ENCODE measurements at places on chromosomes 6 and 20.

GRCh38 chr6:123972600-123973294 lies 169.1 kb downstream of the NKAIN2 start:
- DNase-seq, result no peak

DNA sequence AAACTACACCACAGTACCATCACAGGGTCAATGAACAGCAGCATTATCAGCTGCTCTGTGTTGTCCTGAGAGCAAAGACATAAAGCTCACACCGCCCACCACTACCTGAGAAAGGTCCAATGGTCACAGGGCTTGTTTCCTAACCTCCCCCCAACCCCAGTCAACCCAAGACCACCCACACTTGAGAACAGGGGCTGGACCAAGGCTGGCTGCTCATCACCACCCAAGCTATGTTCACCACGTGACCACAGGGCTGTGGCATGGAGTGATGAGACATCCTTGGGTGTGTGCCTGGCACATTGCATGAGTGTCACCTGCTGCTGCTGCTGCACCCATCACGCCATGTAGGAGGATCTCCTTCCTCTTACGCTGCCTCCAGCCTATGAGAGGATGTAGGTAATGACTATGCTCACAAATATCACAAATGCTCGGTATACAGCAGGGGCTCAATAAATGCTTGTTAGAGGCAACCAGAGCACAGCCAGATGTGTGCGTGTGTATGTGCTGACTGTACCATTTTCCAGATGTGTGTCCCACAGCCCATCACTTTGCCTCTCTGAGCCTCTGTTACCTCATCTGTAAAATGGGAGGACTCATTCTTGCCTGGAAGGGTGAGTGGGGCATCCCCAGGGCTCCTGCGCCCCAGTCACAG lies 23.3 kb upstream of the SIRPA start:
- DNase-seq, result no peak

DNA sequence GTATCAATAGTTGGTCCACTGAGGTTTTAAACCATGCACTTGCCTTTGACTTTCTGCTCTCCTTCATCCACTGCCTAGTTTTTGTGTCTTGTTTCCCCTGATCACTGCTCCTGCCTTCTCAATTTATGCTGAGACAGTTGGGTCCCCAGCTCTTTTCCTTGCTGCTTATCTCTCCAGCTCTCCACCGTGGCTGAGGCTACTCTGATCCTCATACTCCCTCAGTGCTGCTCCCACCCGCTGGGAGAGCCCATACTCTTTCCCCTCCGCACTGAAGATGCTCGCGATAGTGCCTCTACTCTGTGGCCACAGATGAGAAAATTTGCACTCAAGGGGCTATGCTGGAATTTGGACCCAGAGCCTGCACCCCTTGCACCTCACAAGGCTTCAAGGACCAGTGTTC lies 3.4 kb upstream of the THBD start:
- DNase-seq, result no peak

DNA sequence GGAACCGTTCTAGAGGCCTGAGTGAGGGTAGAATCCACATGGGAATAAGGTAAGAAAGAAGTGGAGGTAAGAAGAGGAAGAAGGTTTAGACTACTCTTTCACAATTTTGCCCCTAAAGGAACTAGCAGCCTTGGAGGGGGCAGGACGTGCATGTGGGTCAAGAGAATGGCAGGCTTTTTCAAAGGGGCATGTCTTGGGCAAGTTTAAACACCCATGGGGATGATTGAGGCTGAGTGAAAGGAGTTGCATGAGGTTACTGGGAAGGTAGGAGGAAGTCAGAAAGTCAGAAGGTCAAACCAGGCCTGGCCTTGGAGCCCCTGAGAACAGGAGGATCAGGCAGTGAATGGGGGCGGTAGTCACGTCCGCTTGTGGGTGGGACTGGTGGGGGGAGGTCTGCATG lies 10.2 kb downstream of the ADA start:
- no peak for DNase-seq

DNA sequence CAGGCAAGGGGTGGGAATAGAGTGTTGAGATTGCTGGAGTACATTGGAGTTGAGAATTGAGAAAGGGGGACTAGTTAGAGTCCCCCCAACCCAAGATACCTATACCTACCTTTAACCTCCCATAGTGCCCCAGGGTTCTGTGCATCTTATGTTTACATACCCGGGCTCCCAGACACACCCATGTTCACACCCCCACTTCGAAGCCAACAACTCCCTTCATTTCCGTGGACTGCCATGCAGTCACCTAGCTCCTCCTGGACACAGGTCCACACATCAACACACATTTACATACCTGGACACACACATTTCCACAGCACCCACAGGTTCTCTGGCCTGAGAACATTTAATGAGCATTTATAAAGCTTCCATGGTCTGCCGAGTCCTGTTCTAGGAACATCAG lies 5.1 kb downstream of the TMEM63B start:
- DNase-seq, result no peak

DNA sequence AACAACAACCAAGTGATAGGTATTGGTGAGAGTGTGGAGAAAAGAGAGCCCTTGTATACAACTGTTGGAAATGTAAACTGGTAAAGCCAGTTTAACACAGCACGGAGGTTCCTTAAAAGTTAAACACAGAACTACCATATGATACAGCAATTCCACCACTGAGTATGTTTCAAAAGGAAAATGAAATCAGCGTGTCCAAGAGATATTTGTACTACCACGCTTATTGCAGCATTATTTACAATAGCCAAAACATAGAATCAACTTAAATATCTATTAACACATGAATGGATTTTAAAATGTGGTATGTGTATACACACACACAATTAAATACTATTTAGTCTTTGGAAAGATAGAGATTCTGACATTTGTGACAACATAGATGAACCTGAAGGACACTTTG lies 1.1 kb downstream of the PTCHD4 start:
- peak; percentile 25 for DNase-seq

- no peak for DNase-seq
These were observed 104.0 kb downstream of the EDN1 start for GRCh38 chr6:12394170-12394569.

DNA sequence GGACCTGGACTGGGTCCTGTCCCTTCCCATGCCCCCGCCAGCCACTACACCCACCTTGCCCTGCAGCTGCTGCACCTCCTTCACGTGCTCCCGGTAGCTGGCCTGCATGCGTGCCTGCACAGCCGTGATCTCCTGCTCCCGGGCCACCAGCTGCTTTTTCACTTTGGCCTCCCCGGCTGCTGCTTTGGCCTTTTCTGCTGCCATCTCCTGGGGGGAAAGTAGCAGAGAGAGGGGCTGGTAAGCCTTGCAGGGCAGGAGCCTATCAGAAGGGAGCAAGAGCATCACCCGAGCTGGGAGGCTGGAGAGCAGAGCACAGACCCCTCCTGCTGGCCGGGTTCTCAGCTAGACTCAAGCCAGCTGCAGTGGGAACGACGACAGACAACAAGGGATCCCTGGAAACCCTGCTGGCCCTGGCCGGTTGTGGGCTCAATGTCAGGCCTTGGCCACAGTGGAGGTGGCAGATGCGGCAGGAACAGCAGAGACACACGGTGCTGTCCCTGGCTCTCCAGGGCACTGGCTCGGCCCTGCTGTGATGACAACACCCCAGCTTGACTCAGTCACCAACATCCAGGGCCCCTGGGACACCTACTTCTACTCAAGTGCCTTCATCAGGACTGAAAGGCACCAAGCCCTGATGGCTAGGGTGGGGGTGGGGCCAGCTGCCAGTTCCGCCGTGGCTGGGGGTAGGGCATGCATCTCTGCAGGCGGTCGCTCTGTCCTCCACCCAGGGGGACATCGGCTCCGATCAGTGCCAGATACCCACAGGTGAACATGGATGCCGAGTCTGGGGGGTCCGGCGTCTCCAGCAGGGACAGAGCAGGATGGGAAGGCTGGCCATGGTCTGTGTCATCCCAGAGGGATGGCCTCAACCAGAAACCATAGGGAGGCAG lies 45.3 kb downstream of the RRBP1 start:
- no peak for DNase-seq

- DNase-seq, result no peak
These were observed 5.3 kb downstream of the TRMT11 start for GRCh38 chr6:125991653-125992052.

- no peak for DNase-seq
These were observed 403.3 kb upstream of the AGPAT4 start for GRCh38 chr6:161677188-161677587.

GRCh38 chr6:14732844-14733757 lies 512.8 kb upstream of the JARID2 start:
- peak; percentile 70 for DNase-seq

Measured in astrocyte of the spinal cord (primary cell).